ENCODE measurements at places on chromosomes 16 and 17.

- no peak for DNase-seq
Measured at GRCh38 chr17:43129671-43130010, 4.5 kb upstream of the BRCA1 start.

DNA sequence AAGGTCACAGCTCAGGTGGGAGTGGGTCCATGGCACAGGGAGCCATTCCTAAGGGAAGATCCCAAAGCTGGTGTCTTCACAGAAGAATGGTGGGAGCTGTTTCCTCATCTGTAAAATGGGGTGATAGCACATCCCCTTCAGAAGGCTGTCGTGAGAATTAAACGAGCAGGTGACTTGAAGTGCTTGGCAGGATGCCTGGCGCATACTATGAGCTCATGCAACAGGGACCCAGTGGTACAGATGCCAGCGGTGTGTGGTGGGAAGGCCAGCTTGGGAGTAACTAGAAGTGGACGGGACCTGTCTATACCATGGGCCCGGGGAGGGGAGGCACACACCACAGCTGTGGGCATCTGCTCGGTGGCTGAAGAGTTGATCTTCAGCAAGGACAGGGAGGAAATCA is 189.3 kb upstream of the TNRC6C start:
- DNase-seq: no peak

- peak; percentile 45 for DNase-seq
Measured at GRCh38 chr17:47693731-47694580, at the start of gene TBKBP1. Gene TBKBP1 (plus strand): TSS chr17:47694161. CDS start chr17:47696113, 1,952 bp downstream.

GRCh38 chr17:72622661-72623433 is 469.6 kb downstream of the SLC39A11 start:
- DNase-seq: no peak

DNA sequence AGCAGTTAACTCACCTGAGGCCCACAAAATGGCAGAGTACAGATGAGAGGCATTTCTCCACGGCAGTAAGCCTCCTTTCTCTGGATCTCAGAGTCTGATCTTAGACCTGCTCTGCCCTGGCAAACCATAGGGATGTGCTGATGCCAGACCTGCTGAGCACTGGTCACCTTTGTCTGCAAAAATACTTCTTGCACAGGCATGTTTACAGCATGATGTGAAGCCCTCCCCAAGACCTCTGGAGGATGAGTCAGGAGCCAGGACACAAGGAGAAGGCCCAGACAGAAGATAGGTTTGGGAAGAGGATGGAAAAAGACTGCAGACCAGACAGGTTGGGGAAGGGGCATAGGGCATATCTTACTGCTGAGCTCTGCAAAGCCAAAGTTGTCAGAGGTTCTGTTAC is 426.6 kb downstream of the PMP22 start:
- no peak for DNase-seq

DNA sequence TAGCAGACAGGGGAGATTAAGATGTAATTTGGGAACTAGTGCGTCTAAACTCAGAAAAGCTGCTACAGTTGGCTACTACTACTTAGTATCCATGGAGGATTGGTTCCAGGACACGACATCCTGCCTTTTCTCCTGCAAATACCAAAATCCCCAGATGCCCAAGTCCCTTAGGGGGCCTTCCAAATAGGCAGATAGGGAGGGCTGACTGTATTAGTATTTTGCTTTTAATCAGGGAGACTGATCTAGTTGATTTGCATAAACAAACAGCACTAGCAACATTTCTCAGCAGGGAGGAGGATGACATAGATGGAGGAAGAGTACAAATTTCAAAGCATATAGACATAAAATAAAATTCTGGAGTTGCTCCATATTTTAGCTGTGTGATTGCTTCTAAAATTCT is 621.6 kb upstream of the GOT2 start:
- DNase-seq: no peak

DNA sequence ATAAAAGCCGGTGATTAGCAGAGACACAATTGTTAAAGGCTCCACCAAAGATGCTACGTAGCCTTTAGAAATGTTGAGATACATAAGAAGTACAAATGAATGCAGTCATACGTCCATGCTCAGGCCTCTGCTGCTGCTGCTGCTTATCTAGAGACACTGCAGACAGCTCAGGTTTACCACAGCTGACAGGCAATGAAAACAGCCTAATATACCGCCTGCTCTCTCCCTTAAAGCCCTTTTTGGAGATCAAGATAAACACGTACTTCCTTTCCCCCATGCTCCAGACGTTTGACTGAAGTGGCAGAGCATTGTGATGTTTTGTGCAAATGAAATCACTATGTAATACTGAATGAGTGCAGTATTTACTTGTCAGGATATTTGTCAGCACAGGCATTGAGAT is 185.3 kb downstream of the AATF start:
- DNase-seq: no peak

- no peak for DNase-seq
Measured at GRCh38 chr16:6091021-6091420, 993.4 kb upstream of the EEF2KMT start.

DNA sequence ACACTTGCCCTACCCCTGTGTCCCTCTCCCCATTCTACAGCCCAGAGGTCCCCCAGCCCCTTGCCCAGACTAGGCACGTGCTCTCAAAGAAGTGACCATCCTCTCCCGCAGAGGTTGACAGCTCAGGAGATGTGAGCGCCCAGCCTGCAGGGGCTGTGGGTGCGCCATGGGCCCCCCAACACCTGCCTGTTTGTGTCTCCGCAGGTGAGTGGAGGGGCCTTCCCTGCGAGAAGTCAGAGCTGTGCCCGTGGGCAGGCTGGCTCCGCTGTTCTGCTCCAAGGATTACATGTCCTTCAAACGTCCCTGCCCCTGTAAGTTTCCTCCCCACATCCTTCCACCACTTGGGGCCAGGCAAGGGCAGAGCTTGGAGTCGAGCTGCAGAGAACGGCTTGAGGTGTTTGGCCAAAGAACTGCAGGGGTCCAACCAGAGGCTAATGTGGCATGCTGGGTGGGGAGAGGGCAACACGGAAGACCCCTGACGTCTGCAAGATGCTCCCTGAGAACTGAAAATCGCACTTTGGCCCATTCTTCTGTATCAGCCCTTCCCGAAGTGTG is 10.4 kb downstream of the BEAN1 start:
- no peak for DNase-seq
